SJCRH30 (cell line): ENCODE measurements at places on chromosomes 1 and 21. TPM values are rescaled to one million over a fixed set of nuclear protein-coding genes. Genes with fewer than 3 reads are reported as not detected.

Gene AKNAD1
- 0.30 and 0.87 TPM in 2 replicates for total RNA-seq

Gene CENPF
- total RNA-seq: 213 and 231 TPM in 2 replicates

GRCh38 chr1:91736715-91737615 lies 149.0 kb downstream of the TGFBR3 start:
- no peak for DNase-seq

DNA sequence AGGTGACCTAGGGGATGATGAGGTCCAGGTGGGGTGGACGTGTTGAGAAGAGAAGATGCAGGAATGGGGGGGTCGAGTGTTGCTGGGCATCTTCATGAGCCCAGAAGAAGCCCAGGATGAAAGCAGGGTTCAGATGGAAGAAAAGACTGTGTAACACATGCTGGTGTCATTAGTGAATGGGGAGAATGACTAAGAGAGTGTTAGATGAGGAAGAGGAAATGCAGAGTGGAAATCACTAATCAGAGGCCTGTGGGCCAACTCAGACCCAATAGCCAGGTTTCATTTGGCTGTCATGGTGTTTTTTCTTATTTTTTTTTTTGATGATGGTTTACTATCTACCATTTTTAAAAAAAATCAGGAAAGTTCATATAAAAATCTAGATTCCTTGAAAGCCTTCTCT lies 180.8 kb upstream of the CAMK1G start:
- DNase-seq: no peak

DNA sequence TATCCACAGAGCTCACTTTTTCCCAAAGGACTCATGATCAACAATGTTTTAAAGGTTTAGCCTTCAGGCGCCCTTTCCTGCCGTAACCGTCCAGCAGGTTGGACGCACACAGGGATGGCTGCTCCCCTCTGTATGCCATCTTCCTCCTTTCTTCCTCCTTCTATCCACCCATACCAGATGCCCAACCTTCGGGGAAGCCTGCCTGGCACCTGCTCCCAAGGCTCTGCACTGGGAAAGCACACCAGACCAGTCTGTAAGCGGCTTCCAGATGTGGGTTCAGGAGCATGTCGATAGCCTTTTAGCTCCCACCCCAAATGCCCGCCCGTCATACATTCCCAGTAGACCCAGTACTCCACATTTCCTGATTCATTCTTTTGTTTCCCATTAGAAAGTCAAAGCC lies 52.9 kb downstream of the STUM start:
- DNase-seq: no peak

DNA sequence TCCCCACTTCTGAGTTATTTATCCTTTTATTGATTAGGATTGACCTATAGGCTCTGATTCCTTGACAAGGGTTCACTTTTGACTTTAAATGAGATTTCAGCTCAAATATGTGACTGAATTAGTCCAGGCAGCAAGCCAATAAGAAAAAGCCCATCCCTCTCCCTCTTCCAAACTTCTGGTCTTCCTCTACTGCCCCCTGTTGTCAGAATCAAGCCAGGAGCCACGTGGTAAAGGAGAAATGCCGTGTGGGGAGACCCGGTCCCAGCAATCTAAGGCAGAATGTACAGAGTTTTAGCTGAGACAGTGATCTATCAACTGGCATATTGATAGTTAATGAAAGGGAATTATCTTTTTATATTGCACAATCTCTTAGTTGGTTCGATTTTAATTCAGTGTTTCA lies 5.2 kb downstream of the ADAMTS5 start:
- DNase-seq: peak; percentile 73

DNA sequence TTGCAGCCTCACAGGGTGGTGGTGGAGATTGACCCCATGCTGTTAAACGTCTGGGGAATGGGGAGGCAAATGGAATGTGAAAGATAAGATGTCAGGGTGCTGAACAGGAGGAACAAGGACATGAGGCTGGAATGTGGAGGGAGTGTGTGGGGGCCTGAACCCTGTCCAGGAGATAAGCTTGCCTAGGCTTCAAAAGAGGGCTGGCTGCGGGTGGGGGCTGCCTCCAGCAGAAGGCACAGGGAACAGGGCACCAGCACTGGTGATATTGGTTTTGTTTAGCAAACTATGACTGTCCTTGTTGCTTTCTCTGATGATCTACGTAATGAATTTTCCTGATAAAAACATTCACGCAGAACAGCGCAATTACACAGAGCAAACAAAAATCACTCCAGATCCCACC lies 52.4 kb upstream of the LRP8 start:
- no peak for DNase-seq
